Upper lobe of left lung (tissue), 6 donors: ENCODE measurements at places on chromosomes 7 and 10. TPM values are rescaled to one million over a fixed set of nuclear protein-coding genes. Genes with fewer than 3 reads are reported as not detected.

- no peak for DNase-seq
Measured at GRCh38 chr10:98033515-98033914, 3.1 kb upstream of the CRTAC1 start.

- DNase-seq: no peak
Measured at GRCh38 chr7:103632972-103633371, 187.0 kb upstream of the SLC26A5 start.

WNT2 gene
- 12.6 TPM for total RNA-seq

SLC39A12 gene
- total RNA-seq: not detected

RFC2 gene
- total RNA-seq: 19.4 TPM

GRCh38 chr7:115227473-115228235 lies 305.8 kb downstream of the MDFIC start:
- DNase-seq: no peak

- no peak for DNase-seq
Measured at GRCh38 chr10:87700031-87700796, 40.5 kb downstream of the PAPSS2 start.

MIOS gene
- total RNA-seq: 47.6 TPM

BEND7 gene
- 25.8 TPM for total RNA-seq
